M059J (cell line): ENCODE measurements at places on chromosomes 6 and 20. TPM values are rescaled to one million over a fixed set of nuclear protein-coding genes. Genes with fewer than 3 reads are reported as not detected.

DNA sequence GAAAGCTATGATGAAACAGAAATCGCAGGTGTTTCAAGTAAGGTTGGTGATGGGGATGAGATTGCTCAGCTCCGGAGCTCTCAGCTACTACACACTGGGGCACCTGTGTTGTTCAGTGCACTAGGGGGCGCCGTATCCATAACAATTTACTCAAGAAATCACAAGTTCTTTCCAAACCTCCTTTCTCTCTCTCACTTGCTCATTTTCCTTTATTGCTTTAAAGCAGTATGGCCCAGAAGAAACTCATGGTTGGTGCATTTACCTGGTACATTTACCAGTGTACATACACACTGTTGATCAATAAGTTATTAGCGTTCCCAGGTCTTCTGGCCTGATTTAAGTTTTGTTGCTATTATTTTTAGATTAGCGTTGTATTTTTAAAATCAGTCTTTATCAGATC is 235.2 kb upstream of the TAB2 start:
- peak; percentile 81 for DNase-seq

DNA sequence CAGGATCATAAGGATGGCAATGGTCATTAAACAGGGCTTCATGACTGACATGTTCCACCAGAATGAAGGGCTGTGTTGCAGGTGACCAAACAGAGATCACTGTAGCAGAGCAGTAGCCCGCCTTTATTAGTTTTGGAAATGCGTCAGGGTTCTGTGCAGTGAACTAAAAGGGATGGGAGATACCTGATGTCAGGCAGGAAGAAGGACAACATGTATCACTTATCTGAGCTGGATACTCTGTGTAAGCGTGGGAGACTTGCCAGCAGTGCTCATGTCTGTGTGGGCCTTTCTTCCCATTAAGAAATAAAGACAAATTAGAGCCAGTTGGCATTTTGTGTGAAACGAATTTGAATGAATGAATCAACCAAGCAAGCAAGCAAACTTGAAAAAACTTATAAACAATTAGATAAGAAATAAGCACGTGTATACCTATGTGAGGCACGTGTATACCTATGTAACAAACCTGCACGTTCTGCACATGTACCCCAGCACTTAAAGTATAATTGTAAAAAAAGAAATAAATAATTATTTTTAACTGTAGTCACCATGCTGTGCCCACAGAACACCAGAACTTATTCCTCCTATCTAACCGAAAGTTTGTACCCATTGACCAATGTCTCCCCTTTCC is at the start of gene DEFB116:
Gene DEFB116, minus strand, starts transcription at position 51 of the 628 bp plus-strand sequence. Its CDS starts 0 bp downstream, at position 51.
- no peak for DNase-seq

DNA sequence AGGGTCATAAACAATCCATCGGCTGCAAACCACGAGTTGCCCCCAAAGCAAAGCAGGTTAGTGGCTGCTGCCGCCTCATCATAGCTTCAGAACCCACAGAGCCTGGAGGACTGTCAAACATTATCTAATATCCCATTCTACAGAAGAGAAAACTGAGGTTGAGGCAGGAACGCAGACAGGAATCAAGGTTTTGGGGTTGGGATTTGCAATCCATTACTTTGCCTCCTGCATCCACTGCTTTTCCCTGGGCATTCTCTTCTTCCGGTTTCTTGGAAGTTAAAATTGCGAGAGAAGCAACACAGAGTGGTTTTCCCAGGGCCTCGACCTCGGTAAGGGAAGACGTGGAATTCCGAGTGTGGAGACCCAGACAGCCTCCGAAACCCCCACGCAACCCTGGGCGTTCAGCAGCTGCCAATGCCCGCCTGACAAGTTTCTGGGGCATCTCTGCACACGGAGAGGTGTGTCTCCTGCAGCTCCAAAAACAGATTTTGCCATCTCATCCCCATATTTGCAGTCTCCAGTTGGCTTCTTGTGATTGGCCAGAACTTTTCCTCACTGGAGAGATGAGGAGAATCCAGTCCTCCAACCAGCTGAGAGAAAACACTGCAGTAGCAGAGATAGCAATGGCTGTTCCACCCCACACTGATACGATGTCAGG is 45.5 kb upstream of the SNAP25 start:
- DNase-seq: peak; percentile 23

The DNAH8 gene
- not detected in 2 replicates for total RNA-seq

DNA sequence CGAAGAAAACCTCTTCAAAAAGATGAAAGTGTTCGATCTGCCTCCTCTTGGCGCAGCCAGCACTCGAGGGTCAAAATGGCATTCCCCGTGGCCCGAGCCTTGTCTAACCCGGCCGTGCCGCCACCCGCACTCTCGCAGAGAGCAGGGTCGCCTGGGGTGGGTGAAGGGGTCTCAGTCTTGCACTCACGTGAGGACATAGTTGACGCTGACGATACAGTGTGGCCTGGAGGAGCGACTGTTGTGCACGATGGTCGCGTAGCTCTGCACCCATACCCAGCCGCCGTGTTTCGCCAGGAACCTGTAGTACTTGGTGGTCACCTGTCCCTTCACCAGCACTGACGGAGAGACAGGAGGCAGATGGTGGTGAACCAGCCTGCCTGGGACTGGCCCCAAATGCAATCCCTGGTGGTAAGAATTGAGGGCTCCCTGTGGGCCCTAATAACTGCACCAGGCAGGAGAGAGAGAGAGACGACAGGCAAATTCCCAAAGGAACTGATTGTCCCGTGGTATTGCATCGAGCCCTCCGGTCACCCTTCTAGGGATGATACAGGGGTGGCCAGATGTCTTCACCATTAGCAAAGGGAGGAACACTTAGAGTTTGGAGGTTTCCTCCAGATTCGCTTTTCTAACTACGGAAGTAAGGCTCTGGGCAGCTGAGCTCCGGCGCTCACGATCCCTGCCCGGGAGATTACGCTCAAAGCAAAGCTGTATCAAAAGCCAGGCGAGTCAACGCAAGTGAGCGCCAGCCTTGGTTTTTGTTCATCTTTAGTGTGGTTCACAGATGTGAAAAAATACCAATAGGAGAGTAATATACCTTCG is 17.4 kb downstream of the SIM1 start:
- no peak for DNase-seq

The POPDC3 gene
- total RNA-seq: 0.30 TPM in 1 of 2 replicates, not detected in the other

The RHAG gene
- not detected in 2 replicates for total RNA-seq

The MUC21 gene
- total RNA-seq: not detected in 2 replicates

DNA sequence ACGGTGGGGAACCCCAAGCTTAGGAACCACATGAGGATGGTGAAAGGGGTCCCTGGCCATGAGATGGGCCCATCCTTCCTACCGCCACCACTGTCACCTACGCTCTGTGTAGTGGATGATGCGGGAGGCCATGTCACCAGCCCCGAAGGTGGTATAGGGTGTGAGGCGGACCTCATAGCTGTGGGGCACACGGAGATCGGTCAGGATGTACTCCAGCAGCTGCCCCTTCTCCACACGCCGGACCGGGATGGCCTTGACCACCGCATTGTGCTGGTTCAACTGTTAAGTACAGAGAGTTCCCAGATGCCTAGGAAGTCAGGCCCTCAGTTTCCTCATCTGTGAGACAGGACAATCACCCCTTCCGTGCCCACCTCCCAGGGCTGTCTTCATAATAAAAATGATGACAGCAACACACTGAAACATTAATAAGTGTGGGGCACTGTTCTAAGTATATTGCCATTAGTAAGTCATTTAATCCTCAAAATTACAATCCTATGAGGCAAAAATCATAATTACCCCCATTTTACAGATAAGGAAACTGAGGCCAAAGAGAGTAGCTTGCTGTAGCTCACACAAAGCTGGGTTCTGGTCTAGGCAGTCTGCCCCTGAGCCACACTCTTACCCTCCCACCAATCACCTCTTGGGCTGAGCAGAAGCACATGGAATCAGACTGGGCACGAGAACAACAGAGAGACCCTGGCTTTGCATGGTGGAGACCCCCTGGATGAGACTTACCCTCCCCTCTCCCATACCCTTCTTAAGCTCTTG is 51.4 kb downstream of the MDGA1 start:
- no peak for DNase-seq

- no peak for DNase-seq
These were observed 68.0 kb upstream of the NXT1 start for GRCh38 chr20:23282546-23282945.

The TRIM31 gene
- not detected in 2 replicates for total RNA-seq

DNA sequence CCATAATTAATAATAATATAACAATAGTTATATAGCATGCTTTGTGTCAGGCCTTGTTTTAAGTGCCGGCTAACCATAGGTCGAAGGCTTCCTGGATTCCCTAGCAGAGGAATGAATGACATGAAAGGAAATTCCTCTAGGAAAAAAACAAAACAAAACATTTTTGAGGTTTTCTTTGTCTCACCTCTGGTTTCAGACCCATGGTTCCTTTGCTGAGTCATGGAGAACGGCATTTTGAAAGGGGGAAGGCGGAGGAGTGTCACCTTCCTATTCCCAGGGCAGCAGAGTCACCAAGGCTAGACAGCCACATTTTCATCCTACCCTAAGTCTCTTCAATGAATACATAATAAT is 25.3 kb upstream of the CCND3 start:
- peak; percentile 96 for DNase-seq

- DNase-seq: no peak
These were observed 173.1 kb upstream of the ID4 start for GRCh38 chr6:19664050-19664449.

- DNase-seq: no peak
These were observed 24.1 kb upstream of the BEND6 start for GRCh38 chr6:56930846-56931245.

DNA sequence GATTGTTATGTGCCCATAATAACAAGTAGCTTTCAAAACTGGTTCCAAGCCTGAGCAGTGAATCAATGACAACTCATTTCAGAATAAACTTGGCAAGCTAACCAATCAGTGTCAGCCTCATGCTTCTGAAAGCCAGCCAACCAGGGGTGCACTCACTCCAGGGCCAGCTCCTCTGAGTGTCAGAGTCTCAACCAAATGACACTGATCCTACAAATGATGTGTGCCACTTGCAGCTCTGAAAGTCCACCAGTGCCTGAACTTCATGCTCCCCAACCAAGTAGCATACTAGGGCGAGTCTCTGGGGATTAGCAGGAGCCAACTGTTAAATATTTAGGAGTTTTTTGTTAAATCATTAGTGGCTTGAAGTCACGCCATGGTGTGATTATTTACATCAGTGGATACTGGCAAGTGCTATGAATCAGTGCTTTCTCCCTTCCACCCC is 4.5 kb downstream of the IYD start:
- DNase-seq: no peak

- peak; percentile 20 for DNase-seq
These were observed 140.3 kb upstream of the TCF21 start for GRCh38 chr6:133748628-133749027.

- DNase-seq: no peak
These were observed 84.6 kb upstream of the SLC22A16 start for GRCh38 chr6:110561008-110561396.

- DNase-seq: no peak
These were observed 39.3 kb downstream of the PHACTR3 start for GRCh38 chr20:59643615-59644061.

- peak; percentile 31 for DNase-seq
These were observed 1.7 kb downstream of the SCML4 start for GRCh38 chr6:107822176-107823046.

The CTCFL gene
- total RNA-seq: not detected in 2 replicates

The BEND3 gene
- total RNA-seq: 1.8 and 4.3 TPM in 2 replicates

- no peak for DNase-seq
These were observed 55.4 kb downstream of the VEGFA start for GRCh38 chr6:43825187-43826115.

The HTR1B gene
- total RNA-seq: not detected in 2 replicates

The BFSP1 gene
- 4.8 and 5.5 TPM in 2 replicates for total RNA-seq

The MLN gene
- not detected in 2 replicates for total RNA-seq

DNA sequence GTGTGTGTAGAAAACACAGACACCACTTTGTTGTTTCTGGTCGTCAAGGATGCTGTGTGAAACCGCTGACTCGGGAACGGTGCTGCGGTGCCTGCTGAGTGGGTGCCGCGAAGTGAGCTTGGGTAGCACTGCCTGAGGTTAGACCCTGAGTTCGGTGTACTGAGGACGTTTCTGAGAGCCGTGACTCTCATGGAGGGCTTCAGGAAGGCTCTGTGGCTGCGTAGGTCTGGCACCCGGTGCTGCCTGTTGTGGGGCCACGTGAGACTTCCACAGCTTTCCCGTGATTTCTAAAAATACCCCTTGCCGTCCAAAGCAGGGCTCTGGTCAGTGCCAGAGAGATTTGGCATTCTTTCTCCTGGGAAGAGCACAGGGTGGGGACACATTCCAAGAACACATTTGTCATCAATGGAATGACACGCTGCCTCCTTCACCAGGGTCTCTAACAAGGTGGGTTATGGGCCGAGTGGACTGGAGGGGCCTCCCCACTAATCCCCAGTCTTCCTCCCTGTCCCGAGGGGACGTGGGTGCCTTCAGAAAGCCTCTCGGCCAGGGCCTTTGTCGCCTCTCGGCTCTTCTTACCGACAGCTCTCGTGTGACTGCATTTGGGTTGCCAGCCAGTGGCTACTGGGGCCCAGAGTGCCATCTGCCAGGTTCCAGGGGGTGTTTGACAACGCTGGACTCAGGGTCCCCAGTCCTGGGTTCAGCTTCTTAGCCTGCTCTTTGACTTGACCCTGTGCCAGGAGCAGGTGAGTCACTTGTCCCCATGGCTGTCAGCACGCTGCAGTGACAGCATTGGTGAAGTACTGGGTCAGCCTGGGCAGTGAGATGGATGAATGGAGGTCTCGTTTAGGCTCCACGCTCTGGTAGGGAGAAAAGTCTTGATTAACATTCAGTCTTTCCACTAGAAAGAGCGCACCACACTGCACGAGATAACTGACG is 62.2 kb downstream of the SYNJ2 start:
- no peak for DNase-seq

The SCP2D1 gene
- not detected in 2 replicates for total RNA-seq

- no peak for DNase-seq
These were observed 26.8 kb downstream of the DLL1 start for GRCh38 chr6:170264086-170264485.

DNA sequence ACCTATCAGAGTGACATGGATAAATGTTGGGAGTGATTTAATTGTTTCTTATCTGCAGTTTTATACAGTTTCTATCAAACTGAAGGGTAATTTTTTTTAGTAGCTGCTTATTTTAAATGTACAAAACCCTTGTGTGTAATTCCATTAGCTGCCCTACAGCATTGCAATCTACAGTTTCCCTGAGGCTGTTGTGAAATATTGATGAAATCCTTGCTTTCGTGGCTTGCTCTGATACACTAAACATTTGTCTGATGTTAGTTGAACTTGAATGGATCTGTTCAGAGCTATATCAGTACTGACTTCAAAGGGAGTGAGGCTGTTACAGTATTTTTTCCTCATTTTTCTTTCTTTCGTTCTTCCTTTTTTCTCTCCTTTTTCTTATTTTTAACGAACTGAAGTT is 255.4 kb downstream of the TSHZ2 start:
- peak; percentile 25 for DNase-seq

The HTR1E gene
- total RNA-seq: not detected in 2 replicates

GRCh38 chr6:52566201-52566600 is 10.7 kb downstream of the TRAM2 start:
- DNase-seq: no peak

DNA sequence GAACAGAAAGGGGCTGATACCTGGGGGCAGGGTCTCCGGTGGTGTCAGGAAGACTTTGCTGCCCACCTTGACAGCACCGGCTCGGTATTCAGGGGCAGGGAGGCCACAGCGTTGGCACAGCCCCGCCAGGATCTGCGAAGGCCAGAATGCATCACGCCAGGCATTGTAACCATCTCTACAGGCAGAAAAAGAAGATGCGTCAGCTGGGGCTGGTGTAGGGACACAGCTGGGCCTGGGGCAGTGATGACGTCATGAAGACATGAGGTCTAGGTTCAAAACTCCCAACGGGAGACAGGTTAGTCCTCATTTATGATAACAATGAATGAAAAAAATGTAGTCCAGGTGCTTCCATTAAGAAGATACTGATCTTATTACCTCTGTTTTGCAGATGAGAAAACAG is 22.0 kb downstream of the ERGIC3 start:
- DNase-seq: no peak

The PRSS16 gene
- total RNA-seq: 2.9 and 5.4 TPM in 2 replicates
